H1 (cell line): ENCODE measurements at places on chromosomes 13 and 19.

DNA sequence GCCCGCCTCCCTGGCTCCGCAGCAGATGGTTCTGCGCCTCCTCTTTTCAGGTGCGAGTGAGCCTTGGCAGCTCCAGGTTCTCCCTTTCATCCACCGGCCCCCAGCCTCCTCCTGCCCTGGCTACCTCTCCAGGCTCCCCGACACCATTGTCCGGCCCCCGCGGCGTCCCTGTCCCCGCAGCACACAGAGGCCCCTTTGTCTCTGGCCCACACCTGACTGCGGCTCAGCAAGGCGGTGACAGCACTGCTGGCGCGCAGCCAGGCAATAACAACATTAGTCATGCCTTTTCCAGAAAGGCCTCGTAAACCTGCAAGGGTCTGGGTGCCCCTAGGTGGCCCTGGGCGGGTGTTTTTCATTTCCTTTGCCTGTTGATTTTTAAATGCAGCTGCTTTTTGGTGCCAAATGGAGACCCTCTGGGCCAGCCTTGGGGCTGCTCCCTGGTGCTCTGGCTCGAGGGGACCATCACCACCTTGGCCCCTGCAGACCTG lies 73.2 kb upstream of the MEDAG start:
- peak; percentile 9 for DNase-seq

DNA sequence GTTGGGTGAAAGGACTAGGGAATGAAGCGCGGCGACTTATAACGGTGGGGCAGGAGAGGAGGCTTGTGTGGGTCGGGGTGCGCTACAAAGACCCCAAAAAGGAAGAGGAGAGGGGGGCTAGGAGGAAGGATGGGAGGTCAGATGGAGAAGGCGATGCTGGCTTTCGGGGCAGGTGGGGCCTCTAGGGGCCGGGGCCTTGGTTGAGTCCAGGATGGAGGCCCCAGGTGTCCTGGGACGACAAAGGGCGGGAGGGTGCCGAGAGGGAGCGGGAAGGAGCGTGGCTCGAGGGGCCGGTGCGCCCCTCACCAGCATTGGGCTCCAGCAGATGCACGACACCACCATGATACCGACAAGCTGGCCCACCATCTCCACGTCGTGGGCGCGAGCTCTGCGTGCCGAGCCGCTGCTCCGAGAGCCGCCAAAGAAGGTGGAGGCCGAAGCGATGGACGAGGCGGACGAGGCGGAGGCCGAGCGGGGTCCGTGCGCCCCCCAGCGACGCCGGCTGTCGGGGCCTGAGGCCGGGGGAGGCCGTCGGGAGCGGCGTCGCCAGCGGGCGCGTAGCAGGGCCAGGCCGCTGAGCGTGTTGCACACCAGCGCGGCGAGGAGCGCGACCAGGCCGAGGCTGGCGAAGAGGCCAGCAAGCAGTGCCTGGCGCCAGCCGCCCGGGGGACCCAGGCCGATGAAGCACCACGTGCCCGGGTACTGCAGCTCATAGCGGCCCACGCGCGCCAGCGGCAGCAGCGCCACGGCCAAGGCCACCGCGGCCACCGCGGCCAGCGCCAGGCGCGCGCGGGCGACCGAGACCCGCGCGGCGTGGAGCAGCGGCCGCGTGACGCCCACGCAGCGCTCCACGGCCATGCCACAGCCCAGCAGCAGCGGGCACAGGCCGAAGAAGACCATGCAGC lies 1.8 kb downstream of the PTGER1 start:
- no peak for DNase-seq

- no peak for DNase-seq
Observed at GRCh38 chr19:35739275-35740107, 2.8 kb downstream of the IGFLR1 start.

DNA sequence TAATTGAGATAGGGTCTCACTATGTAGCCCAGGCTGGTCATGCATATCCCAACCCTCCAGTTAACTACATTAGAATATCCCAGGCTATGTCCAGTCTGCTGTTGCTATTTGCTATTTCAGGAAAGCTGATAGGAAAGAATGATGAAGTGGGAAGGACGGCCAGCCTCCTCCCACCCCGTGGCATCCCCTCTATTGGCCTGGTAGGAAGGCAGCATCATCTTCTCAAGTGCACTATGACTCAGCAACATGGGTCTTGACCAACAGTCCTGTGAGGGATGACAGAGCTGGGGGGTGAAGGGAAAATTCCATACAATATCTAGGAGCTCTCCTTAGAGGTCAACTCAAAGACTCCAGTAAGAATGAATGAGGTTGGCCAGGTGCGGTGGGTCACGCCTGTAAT lies 48.0 kb upstream of the ABCC4 start:
- DNase-seq: no peak

GRCh38 chr19:28554321-28555091 lies 658.4 kb downstream of the UQCRFS1 start:
- DNase-seq: no peak
